Activated naive CD4-positive, alpha-beta T cell treated with anti-CD3 and anti-CD28 coated beads, Interleukin-2, amount 10 ng/mL, durations not matched to agents 7 days and 5 days (primary cell): ENCODE measurements at places on chromosomes 11 and 22.

DNA sequence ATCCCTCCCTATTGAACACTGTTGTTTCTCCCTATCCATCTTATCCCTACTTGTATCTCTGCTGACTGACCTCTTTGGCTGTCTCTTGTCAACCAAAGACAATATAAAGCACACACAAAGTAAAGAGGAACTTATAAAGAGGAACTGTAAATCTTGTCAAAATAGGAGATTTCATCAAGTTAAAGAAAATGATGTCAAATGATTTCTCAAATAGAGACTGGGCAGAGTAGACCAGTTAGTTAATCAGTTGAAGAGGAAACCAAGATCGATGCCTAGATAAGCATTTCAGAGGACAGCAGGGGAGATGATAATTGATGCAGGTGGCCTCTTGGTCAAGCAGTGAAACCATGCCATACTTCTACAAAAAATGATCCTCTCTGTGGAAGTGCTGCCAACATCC is 22.7 kb downstream of the KCNQ1OT1 start:
- DNase-seq, result no peak

- no peak for DNase-seq
These were observed 9.3 kb downstream of the LARGE2 start for GRCh38 chr11:45931739-45932138.

- no peak for DNase-seq
These were observed 7.9 kb upstream of the TPP1 start for GRCh38 chr11:6626971-6627761.

DNA sequence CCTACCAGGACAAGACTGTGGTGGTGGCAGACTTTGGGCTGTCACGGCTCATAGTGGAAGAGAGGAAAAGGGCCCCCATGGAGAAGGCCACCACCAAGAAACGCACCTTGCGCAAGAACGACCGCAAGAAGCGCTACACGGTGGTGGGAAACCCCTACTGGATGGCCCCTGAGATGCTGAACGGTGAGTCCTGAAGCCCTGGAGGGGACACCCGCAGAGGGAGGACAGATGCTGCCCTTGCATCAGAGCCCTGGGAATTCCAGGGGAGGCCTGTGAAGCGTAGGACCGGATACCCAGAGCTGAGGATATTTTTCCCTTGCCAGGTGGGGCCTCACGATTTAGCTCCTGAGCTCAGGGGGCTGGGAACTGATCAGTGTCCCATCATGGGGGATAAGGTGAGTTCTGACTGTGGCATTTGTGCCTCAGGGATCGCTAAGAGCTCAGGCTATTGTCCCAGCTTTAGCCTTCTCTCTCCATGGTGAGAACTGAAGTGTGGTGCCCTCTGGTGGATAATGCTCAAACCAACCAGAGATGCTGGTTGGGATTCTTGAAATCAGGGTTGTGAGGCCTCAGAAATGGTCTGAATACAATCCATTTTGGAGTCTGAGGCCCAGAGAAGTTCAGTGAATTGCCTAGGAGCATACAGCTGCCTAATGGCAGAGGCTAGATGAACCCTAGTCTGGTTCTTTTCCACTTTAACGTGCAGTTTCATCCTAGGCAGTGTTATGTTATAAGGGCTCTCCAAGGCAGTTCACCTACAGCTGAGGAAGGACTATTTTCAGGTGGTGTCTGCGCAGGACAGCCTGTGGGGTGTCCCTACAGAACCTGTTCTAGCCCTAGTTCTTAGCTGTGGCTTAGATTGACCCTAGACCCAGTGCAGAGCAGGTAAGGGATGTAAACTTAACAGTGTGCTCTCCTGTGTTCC is 19.5 kb downstream of the PIK3IP1 start:
- peak; percentile 71 for DNase-seq

GRCh38 chr22:37154925-37155712 is 5.4 kb upstream of the IL2RB start:
- no peak for DNase-seq

GRCh38 chr11:40240284-40240683 is 1219.2 kb downstream of the LRRC4C start:
- DNase-seq, result no peak

DNA sequence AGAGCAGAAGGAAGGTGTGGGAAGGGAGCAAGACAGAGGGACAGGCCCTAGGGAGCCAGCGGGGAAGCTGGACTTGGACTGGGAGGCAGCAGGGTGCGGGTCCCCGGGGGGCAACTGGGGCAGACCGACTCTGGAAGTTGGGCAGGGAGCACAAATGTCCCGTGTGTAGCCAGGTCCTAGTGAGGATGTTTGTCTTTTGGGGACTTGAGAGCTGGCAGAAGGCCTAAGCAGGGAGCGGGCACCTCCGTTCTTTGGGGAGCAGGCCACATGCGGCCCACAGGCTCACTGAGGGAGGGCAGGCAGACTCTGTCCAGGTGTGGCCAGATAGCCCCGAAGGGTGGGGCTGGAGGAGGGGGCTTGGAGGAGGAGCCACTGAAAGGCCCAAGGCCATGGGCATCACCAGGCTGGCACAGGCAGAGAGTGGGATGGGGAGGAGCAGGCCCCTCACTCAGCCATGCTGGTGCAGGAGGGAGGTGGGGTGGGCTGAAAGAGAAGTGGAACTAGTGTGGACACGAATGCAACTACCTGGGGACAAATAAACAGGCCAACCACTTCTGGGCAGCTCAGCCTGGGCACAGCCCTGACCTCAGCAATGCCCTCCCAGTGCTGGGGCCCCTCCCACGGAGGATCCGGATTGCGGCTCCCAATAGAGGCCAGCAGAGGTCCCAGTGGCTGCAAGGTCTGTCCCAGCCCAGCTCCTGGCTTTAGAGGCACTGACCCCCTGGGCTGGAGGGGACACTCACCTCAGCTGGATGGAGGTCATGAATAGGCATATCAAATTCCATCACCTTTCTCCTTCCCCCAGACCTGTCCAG is 1.3 kb upstream of the SCARF2 start:
- no peak for DNase-seq

DNA sequence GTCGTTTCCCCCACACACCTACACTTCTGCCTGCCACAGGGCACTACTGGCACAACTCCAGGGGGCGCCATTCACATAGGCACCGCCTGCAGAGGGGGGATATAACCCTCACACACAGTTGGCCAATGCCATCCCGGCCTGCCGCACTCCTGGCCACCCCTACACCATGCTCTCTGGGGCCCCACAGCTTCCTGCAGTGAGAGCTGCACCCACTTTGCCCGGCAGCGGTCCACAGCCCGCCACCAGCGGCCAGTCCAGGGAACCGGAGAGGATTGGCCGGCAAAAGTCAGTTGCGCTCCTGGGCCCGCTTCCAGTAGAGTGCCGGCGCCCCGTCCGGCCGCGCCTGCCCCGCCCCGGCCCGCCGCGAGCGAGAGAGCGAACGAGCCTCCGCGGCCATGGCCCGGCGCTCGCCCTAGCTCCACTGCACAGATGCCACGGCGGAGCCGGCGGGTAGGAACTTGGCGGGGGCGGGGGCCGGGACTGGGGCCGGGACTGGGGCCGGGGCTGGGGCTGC is 25.6 kb upstream of the SUSD2 start:
- DNase-seq, result peak; percentile 66

- no peak for DNase-seq
These were observed 73.3 kb upstream of the B3GAT1 start for GRCh38 chr11:134485316-134485715.

DNA sequence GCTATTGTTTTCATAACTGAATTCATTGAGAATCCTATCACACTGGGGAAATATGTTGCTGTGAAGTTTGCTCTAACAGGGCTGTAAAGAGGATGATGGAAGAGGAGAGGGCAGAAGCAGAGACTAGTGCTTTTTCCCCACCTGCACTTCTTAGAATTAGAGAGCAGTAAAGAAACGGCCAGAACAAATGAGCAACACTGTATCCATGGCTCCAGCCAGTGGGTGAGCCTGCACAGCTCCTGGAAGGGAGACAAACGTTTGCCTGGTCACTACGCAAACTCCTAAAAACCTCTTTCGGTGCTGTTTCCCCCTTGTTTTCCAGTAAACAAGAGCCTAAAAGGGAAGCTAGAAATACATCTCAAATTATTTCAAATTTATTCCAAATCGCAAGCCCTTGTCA is 22.2 kb upstream of the OR10D3 start:
- no peak for DNase-seq

GRCh38 chr22:34070051-34070450 is 149.8 kb upstream of the LARGE1 start:
- DNase-seq, result no peak

GRCh38 chr11:115931548-115932083 is 427.4 kb upstream of the CADM1 start:
- DNase-seq, result no peak

- DNase-seq, result no peak
These were observed at the start of gene DLG2 for GRCh38 chr11:85627332-85627997. TSS of gene DLG2 (minus strand) at chr11:85627344.

GRCh38 chr11:9151631-9152030 is 60.2 kb upstream of the SCUBE2 start:
- DNase-seq, result no peak

DNA sequence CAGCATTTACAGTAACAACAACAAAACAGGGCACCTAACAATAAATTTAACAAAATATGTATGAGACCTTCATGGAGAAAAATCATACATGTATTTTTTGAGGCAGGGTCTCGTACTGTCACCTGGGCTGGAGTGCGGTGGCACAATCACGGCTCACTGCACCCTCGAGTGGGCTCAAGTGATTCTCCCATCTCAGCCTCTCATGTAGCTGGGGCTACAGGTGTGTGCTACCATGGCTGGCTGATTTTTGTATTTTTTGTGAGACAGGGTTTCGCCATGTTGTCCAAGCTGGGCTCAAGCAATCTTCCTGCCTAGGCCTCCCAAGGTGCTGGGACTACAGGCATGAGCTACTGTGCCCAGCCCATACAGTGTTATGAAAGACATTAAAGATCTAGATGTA is 278.1 kb downstream of the SWAP70 start:
- no peak for DNase-seq

GRCh38 chr11:111733016-111733415 is 33.2 kb downstream of the PPP2R1B start:
- no peak for DNase-seq

GRCh38 chr22:21051145-21051830 is 5.5 kb downstream of the LRRC74B start:
- no peak for DNase-seq

DNA sequence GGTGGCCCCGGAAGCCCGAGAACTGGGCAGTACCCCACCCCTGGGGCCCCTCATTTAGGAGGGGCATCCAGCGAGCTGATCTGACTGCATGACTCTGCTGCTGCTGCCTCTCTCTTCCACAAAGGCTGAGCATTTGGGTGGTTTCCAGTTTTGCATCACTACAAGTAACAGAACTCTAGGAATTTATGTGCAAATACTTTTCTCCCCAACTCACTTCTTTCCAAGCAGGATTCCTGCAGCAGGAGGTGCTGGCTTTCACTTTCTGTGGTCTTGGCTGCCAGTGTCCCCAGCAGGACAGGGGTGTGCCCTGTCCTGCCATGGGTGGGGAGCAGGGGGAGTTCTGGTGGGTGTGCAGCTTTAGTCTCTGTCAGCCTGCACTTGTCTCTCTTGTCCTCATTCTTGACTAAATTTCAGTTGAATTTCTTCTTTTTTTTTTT is 21.2 kb downstream of the UPB1 start:
- no peak for DNase-seq

GRCh38 chr11:106988151-106989077 is 29.9 kb downstream of the GUCY1A2 start:
- DNase-seq, result no peak

DNA sequence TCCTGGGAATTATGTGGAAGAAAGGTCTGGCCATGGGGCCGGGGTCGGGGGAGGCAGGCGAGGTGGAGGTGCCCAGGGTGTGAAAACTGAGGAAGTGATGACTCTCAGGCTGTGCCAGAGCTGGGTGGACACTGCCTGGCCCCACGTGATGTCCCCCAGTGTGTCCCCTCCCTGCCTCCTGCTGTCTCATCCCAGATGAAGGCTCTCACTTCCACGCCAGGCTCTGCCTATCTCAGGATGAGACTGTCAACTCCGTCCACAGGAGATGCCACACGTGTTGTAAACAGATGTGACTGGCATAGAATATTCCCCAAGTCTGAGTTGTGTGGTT is 51.4 kb downstream of the RPS6KA4 start:
- no peak for DNase-seq
